ENCODE measurements at places on chromosomes 13 and 19. TPM values are rescaled to one million over a fixed set of nuclear protein-coding genes. Genes with fewer than 3 reads are reported as not detected.

DNA sequence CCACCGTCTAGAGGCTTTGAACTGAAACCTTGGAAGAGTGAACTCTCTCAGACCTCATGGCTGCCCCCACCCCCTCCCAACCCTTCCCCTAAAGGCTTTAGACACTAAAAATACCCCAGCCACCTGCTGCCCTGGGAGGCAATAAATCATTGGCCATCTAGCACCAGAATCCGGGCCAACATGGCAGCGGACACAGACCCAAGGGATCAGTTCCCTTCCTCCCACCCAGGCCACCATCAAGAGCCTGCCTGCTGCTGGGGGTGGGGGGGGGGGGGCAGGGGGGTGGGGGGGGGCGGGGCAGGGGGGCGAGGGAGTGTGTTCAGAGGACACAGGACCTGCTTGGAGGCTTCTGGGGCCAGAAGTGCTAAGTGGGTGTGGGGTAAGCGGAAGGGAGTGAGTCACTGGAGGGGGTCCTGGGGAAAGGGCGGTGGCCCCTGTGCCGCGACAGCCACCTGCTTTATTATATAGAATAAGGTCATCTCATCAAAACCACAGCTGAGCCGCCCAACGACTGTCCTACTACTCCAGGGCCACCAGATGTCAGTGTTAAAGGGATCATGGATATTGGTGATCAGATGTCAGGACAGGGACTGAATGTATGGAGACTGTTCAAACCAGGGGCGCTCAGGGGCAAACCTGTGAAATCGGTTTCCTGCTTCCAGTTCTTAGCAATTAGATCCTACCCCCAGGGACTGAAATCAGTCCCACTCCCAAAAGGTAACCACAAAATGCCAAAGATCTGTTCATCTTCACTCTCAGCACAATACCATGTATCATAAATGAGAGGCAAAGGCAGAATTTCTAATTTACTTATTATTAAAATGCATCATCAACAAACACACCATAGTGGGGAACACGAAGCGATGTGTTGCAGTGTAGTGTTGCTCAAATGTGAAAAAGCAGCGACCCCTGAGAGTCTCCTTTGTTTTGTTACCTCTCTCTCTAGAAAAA, 24.3 kb downstream of the ARL11 start:
- DNase-seq = no peak

- no peak for DNase-seq
These were observed 813 bp downstream of the ZNF284 start for GRCh38 chr19:44072543-44073401.

DNA sequence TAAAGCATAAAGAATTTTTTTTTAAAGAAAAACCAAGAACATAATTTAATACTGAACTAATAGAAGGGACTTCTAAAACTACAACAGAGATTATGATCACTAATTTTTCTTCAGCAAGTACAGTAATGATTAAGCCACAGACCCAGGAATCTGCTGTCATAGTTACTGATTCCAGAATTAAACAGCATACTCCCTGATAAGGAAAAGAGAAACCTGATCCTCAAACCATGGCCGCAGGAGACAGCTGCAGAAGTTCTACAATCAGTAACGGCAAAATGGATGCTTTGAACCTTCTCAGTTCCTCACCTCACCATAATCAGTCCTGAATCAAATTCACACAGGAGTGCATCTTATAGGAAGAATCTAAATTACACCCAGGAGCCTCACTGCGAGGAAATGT, 939.0 kb upstream of the SLITRK1 start:
- no peak for DNase-seq

- no peak for DNase-seq
These were observed 9.7 kb upstream of the SLC35E1 start for GRCh38 chr19:16581971-16582343.

GRCh38 chr19:58544591-58545285, 874 bp downstream of the TRIM28 start:
- no peak for DNase-seq

- DNase-seq = no peak
These were observed 905.7 kb upstream of the SLITRK5 start for GRCh38 chr13:86765462-86765861.

DNA sequence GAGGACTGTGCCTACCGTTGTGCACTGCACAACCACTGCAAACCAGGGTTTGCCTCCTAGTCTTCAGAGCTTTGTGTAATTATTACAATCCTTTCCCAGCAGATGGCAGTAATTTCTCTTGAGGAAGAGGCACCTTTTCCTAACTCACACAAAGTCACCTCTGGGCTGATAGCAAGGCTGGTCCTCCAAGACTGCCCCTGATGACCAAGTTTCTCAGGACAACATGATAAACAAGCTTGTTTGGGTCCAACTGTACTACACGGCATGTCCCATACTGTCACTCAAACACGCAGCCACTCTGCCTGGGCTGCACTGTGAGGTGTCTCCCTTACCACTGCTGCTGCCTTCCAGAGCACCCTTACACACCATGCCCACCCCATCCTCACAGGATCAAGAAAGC, 39.3 kb downstream of the RFXAP start:
- no peak for DNase-seq

DNA sequence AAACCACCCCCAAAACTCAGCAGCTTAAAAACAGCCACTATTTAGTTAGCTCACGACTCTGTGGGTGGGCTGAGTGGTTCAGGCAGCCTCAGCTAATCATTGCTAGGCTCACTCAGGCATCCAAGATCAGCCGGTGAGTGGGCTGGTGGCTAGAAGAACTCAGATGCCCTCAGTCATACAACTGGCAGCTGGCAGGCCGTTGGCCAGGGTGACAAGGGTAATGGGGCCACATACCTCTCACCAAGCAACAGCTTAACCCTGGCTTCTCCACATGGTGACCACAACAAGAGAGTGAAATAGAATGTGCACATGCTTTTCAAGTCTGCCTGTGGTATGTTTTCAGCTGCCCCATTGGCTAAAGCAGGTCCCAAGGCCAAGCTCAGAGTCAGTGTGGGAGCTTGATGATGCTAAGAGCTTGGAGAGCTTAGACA, 435.4 kb upstream of the TSHZ3 start:
- DNase-seq = no peak

GRCh38 chr13:79780240-79780639, 299.3 kb downstream of the NDFIP2 start:
- no peak for DNase-seq

GRCh38 chr13:75587679-75588078, 38.1 kb downstream of the UCHL3 start:
- DNase-seq = no peak

DNA sequence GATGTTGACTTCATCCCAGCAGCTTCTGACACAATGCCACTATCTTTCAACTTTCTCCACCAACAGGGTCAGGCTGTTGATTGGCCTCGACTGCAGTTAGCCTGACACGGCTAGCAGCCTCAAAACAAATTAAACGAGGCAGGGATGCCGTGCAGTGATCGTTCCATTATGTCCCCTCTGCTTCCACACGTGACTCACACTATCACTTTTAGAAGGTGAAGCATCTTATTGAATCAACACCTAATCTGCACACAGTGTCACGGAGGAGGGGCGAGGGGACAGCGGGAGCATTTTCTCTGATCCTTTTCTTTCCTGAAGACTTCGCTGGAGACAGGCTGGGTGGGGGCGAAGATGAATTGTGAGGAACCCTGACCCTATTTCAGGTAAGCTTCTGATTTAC, 241.9 kb upstream of the ZNF507 start:
- no peak for DNase-seq

DNA sequence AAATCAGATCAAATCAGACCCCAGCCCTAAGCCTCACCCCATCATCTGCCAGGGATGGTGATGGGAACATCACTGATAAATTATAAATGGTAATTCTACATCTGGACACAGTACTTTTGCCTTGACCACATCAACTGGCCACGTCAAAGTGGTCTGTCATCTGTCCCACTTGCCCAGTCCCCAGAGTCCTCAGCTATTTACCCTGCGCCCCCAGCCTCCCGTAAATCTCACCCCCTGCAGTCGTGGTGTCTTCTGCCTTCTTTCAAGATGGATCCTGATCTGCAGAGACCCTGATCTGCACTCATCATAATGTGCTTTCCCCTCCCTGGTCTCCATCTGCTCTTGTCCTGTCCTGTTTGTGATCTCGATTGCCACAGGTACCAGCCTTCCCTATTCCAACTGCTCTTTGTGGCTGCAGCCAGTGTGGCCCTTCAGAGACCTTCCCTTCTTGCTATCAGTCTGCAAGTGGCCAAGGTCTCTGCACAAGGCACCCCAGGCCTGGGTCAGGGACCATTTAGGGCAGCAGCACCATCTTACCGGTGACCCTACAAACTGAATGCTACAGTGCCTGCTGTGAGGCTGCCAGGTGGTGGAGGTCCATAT, 26.7 kb upstream of the POP4 start:
- no peak for DNase-seq

DNA sequence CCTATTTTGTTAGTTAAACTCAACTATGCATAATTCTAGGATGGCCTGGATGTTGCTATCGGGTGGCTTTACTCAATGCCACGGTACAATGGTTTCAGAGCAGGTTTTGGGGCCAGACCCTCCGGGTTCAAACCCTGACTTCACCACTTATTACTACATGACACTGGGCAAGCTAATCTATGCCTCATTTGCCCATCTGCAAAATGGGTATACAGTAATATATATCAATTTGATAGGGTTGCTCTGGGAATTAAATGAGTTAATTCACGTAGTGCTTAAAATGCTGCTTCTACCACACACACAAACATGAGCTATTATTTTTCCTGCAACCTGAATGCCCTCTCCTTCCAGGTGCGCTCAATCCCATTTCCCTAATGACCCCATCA, 839 bp downstream of the ESD start:
- DNase-seq = no peak

DNA sequence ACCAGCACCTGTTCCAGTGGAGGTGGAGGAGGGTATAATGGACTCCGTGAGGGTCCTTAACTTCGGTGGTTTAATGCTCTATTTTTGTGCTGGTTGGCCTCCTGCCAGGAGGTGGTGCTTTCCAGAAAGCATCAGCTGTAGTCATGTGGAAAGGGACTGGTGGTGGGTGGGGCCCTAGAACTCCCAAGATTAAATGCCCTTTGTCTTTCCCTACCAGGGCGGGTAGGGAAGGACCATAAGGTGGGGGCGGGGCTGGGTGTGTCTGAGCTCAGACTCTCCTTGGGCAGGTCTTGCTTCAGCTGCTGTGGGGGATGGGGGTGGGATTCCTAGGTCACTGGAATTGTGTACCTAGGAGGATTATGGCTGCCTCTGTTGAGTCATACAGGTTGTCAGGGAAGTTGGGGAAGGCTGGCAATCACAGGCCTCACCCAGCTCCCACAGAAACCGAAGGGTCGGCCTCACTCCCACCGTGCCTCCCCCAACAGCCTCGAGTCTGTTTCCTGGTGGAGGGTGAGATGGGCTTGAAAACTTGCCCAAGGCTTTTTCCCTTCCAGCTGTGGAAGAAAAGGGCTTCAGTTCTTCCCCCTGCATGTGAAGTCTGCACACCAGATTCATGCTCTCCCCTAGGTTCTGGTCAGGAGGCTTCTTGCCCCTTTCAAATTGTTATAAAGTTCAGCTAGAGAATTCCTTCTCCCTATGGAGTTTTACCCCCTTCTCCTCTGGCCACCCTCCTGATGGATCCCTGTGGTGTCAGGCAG, 60.3 kb upstream of the CLDN10 start:
- no peak for DNase-seq

DNA sequence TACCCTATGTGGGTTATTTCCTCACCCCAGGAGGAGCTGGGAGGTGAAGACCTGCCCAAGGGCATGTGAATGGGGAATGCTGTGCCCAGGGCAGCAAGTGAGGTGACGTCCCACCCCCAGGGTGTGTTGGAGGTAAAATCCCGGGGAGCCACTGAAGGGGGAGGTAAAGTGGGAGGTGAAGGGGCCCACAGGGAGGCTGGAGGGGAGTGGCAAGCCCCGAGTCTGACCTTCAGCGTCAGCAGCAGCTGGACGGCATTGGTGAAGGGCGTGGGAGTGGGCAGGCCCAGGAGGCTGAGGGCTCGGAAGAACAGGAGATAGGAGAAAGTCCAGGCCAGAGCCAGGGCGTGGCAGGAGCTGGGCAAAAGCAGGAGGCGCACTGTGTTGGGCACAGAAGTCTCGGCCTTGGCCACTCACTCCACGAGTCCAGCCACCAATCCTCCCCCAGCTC, 2.4 kb downstream of the MBOAT7 start:
- DNase-seq = no peak

DNA sequence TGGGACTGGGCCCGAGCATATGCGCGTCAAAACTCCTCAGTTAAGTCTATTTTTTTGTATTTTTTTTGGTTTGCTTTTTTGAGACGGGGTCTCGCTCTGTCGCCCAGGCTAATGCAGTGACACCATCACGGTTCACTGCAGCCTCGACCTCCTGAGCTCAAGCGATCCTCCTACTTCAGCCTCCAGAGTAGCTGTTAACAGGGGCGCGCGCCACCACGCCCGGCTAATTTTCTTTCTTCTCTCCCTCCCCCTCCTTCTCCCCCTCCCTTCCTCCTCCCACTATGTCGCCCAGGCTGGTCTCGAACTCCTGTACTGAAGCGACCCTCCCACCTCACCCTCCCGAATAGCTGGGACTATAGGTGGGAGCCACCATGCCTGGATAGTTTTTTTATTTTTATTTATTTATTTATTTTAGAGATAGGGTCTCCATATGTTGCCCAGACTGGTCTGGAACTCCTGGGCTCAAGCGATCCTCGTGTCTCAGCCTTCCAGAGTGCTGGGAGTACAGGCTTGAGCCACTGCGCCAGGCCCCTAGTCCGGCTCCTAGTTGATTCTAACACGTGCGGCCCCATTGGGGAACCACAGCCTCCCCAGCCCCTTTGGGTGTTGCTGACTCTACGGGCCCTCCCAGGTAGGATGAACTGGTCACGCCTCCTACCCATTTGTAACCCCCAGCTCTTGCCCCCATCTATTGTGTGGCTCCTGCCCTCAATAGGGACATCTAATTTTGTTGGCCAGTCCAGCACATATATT, 806 bp upstream of the ZNF837 start:
- DNase-seq = no peak

- no peak for DNase-seq
These were observed 131.5 kb upstream of the MCF2L start for GRCh38 chr13:112837371-112838037.

Gene CYP4F12
- total RNA-seq = 5.9 TPM

Gene SIGLECL1
- not detected for total RNA-seq

Gene OR4F17
- total RNA-seq = not detected

Gene ZNF835
- total RNA-seq = 8.1 TPM

Gene NKPD1
- 0.19 TPM for total RNA-seq

Gene LHB
- total RNA-seq = not detected

Gene TMC4
- 1.2 TPM for total RNA-seq

Gene ZNF382
- 4.2 TPM for total RNA-seq

Gene KLK7
- not detected for total RNA-seq

Gene ZNF468
- total RNA-seq = 13.1 TPM

Gene GJB2
- total RNA-seq = 0.63 TPM

Gene KCNC3
- total RNA-seq = 0.72 TPM

Gene CDX2
- total RNA-seq = not detected

All from omental fat pad (tissue), 4 donors.